NCI-H187 (cell line): ENCODE measurements at places on chromosomes 1 and 21.

GRCh38 chr1:25593861-25594260 is 22.7 kb upstream of the MAN1C1 start:
- DNase-seq, result no peak

DNA sequence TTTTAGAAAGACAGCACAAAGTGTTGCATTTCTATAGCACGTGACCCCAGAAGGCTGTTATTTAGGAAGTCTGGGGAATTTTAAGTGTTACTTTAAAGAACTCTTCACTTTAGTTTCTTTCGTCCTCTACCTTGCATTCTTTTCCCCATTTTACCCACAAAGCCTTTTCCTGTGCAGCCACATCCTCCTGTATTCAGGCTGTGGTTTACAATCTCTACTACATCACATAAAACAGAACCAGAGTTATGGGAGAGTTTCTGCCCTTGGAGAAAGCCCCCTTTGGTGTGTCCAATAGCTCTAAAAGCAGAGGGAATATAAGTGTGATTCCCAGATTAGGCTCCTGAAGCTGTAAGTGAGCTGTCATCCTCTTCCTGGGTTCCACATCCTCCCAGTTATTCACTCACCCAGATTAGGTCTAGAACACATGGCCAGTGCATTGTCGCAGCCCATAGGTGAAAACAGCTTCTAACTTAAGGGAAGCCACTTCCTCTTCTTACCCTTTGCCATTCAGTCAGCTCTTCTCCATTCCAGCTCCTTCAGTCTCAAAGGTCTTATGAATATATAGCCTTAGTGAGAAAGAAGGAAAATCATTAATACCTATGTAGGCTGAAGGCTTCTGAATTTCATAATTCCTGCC is 171.1 kb downstream of the PIGK start:
- no peak for DNase-seq

- DNase-seq, result no peak
Observed at GRCh38 chr1:55040933-55041494, 1.7 kb downstream of the PCSK9 start.

DNA sequence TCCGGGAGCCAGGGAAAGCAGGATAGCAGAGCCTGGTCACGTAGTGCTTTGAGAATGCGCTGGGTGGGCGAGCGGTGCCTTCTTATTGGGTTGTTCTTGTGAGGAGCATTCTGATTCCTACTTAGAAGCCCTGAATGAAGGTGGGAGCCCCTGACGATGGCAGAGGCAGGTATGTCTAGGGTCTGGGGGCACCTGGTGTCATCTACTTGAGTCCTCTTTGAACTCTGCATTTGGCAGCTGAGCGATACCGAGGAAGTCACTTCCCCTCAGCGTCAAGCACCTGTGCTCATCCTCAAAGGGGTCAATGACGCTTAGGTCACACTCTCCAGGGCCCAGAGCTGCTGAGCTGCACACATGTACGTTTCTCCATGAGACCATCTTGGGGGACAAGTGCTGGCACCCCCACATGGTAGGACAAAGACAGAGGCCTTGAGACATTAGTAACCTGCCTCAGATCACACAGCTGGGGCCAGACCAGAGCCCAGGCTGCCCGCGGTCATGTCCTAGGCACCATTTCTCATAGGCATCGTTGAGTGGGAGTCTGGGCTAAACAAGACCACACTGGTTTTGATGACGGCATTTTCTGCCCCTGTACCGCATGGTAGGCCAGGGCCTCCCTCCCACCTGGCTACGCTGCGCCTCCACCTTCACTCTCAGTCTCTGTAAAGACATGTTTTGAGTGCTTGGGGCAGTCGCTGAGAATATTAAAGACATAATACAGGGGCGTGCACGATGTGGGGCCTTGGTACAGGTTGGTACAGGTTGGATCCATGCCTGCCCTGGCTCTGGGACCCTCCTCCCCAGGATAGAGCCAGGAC is 69.1 kb upstream of the ABCG1 start:
- DNase-seq, result no peak

DNA sequence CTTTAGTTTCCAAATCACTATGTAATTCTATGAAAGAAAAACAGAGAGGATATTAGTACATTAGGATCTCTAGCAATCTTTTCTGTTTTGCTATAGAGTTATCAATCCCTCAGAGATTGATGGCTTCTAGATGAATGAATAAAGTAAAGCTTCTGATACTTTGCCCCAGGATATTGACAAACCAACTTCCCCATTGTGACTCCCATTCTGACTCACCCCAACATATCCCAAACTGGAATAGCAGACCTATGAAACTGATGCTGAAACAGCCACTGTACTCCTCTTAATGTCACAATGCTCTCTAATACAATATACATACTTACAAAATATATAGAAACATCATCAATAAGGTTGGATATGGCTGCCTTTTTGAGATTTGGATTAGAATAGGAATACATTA is 442.1 kb upstream of the NR5A2 start:
- no peak for DNase-seq
